Thoracic aorta endothelial cell (primary cell): ENCODE measurements at places on chromosomes 1 and 21. TPM values are rescaled to one million over a fixed set of nuclear protein-coding genes. Genes with fewer than 3 reads are reported as not detected.

CCDC185 gene
- not detected in 2 replicates for total RNA-seq

ABL2 gene
- 176 and 182 TPM in 2 replicates for total RNA-seq

C1orf216 gene
- total RNA-seq, result 12.9 and 14.8 TPM in 2 replicates

ADGRB2 gene
- total RNA-seq, result 0.79 and 0.80 TPM in 2 replicates

MAP1LC3C gene
- not detected in 2 replicates for total RNA-seq

IL10RB gene
- 32.2 and 38.1 TPM in 2 replicates for total RNA-seq

UAP1 gene
- 185 and 237 TPM in 2 replicates for total RNA-seq

SPRR2B gene
- not detected in 2 replicates for total RNA-seq

TMPRSS2 gene
- not detected in 2 replicates for total RNA-seq

EPHA2 gene
- total RNA-seq, result 111 and 117 TPM in 2 replicates

CPT2 gene
- 12.6 and 14.9 TPM in 2 replicates for total RNA-seq

C2CD2 gene
- 27.7 and 28.6 TPM in 2 replicates for total RNA-seq

FRRS1 gene
- 2.0 and 2.7 TPM in 2 replicates for total RNA-seq

URB2 gene
- 18.6 and 20.4 TPM in 2 replicates for total RNA-seq

NOS1AP gene
- 2.5 and 2.9 TPM in 2 replicates for total RNA-seq

CD34 gene
- 18.7 and 47.7 TPM in 2 replicates for total RNA-seq

RNU1-3 gene
- total RNA-seq, result under 0.01 TPM in 2 replicates

CYP4Z1 gene
- total RNA-seq, result not detected in 2 replicates

BNIPL gene
- 0.13 and 0.36 TPM in 2 replicates for total RNA-seq

KANK4 gene
- not detected in 2 replicates for total RNA-seq

AJAP1 gene
- total RNA-seq, result 0.14 TPM in 1 of 2 replicates, not detected in the other

UTP11 gene
- 76.6 and 88.4 TPM in 2 replicates for total RNA-seq

GNAT2 gene
- total RNA-seq, result 0.13 and 0.22 TPM in 2 replicates

KIAA0040 gene
- total RNA-seq, result 34.4 and 54.3 TPM in 2 replicates

NBPF10 gene
- total RNA-seq, result 0.86 and 1.2 TPM in 2 replicates

THEM5 gene
- not detected in 2 replicates for total RNA-seq

VANGL2 gene
- total RNA-seq, result not detected in 2 replicates

KCNH1 gene
- under 0.01 TPM in 1 of 2 replicates, not detected in the other for total RNA-seq

SLC16A4 gene
- 6.9 and 9.6 TPM in 2 replicates for total RNA-seq

PBX1 gene
- 7.0 and 9.2 TPM in 2 replicates for total RNA-seq

CROCC gene
- 21.9 and 23.0 TPM in 2 replicates for total RNA-seq

ITGB2 gene
- 0.07 TPM in 1 of 2 replicates, not detected in the other for total RNA-seq
